ENCODE measurements at places on chromosomes 4 and X. TPM values are rescaled to one million over a fixed set of nuclear protein-coding genes. Genes with fewer than 3 reads are reported as not detected.

Gene SOWAHB
- 0.75 TPM for total RNA-seq

Gene FGA
- not detected for total RNA-seq

Gene NLGN4X
- total RNA-seq = not detected

Gene KCTD8
- total RNA-seq = not detected

Gene EOLA2
- total RNA-seq = 39.3 TPM

Gene ETFDH
- 25.9 TPM for total RNA-seq

Gene SSX2
- not detected for total RNA-seq

Gene IQCM
- not detected for total RNA-seq

Gene NUDT11
- 12.8 TPM for total RNA-seq

Gene ATP5ME
- 271 TPM for total RNA-seq

Gene OTUD6A
- total RNA-seq = not detected

Gene TXK
- total RNA-seq = not detected

Gene IL13RA1
- total RNA-seq = 78.7 TPM

Gene DNAAF6
- not detected for total RNA-seq

Gene CITED1
- total RNA-seq = 1.1 TPM

Gene GPC4
- total RNA-seq = 98.0 TPM

Gene RS1
- not detected for total RNA-seq

Gene PAGE1
- total RNA-seq = not detected

Gene ATP6AP1
- total RNA-seq = 144 TPM

Gene GAGE12H
- not detected for total RNA-seq

Gene ARR3
- total RNA-seq = not detected

Gene ESX1
- total RNA-seq = not detected
